Spinal cord (tissue), 10 donors: ENCODE measurements at places on chromosomes 1 and 21. TPM values are rescaled to one million over a fixed set of nuclear protein-coding genes. Genes with fewer than 3 reads are reported as not detected.

- peaks cover 7% of the 10 kb centered on the region for H3K4me1 ChIP-seq
- H3K27ac ChIP-seq: no peak overlapping the region
- no peaks in the 10 kb centered on the region for H3K36me3 ChIP-seq
These were observed 9.2 kb downstream of the TP53BP2 start for GRCh38 chr1:223836586-223836985.

GRCh38 chr1:9246215-9246614 is 11.6 kb downstream of the H6PD start:
- peaks cover 71% of the 10 kb centered on the region for H3K36me3 ChIP-seq
- H3K27me3 ChIP-seq: no peaks in the 10 kb centered on the region
- H3K4me3 ChIP-seq: no peak overlapping the region
- DNase-seq: no peak
- peaks cover 29% of the 10 kb centered on the region for H3K4me1 ChIP-seq

GRCh38 chr1:36787312-36787913 is 246.9 kb downstream of the GRIK3 start:
- no peak overlapping the region for H3K27ac ChIP-seq
- H3K27me3 ChIP-seq: no peaks in the 10 kb centered on the region
- no peak overlapping the region for H3K4me3 ChIP-seq
- H3K36me3 ChIP-seq: no peaks in the 10 kb centered on the region
- DNase-seq: peak; percentile 59

DNA sequence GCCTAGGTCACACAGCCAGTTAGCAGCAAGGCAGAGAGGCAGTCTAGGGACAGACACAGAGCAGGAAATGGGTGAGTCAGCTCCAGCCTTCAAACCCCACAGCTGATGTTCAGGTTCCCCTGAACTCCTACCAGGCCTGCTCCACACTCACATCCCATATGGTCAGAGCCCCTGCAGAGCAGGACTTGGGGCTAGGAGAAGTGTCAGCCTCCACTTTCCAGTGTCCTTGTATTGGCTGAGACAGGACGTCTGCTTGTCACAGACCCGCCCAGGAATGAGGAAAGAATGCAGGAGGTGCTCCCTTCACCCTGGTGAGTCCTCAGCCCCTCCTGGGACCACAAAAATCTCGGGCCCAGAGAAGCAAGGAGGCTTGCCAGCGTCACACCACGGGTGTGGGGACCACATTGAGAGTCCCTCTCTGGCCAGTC is 92.5 kb downstream of the LACTBL1 start:
- peaks cover 13% of the 10 kb centered on the region for H3K4me1 ChIP-seq
- no peak for DNase-seq
- H3K4me3 ChIP-seq: no peak overlapping the region
- peaks cover 70% of the 10 kb centered on the region for H3K36me3 ChIP-seq
- no peak overlapping the region for H3K27ac ChIP-seq

Gene UMODL1
- 0.11 TPM for total RNA-seq
